SJSA1 (cell line): ENCODE measurements at places on chromosomes 3 and 15. TPM values are rescaled to one million over a fixed set of nuclear protein-coding genes. Genes with fewer than 3 reads are reported as not detected.

DNA sequence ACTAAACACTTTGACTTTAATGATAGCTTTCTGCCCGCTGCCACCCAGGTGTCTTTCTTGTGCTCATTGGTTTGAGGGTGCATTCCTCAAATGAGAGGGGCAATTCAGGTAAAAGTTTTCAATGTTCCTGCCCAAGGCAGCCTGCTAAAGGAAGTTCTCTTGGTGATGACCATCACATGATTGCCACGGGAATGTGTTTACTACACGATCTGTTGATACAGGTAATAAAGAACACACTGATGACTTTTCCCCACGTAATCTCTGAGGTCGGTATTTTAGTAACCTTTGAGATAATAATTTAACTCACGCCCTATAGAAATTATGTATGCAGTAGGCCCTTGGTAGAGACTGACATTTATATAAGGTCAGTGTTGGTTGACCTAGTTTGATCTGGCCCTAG, 39.3 kb downstream of the FNDC3B start:
- DNase-seq = no peak

- no peak for DNase-seq
These were observed 43.9 kb upstream of the LYSMD4 start for GRCh38 chr15:99777144-99777543.

GRCh38 chr3:135975536-135975935, 10.0 kb downstream of the PPP2R3A start:
- DNase-seq = no peak

DNA sequence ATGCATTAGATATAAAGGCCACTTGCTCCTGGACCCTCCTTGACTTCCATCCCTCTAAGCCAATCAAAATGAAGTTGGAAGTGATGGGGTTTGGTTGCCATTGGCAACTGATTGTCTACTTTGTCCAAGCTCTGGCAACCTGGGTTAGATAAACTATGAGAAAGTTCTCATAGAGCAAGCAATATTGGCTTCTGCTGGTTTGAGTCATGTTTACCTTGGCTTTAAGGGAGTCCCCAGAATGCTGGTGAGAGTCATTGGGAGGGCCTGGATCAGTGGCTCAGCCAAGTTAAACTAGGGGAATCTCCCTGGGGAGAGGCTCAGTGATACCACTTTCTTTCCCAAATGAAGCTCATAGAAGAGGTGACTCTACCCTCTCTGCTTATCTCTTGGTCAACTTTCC, 176.3 kb upstream of the ROPN1 start:
- DNase-seq = no peak

- DNase-seq = no peak
These were observed 10.3 kb downstream of the CHCHD6 start for GRCh38 chr3:126714276-126714900.

DNA sequence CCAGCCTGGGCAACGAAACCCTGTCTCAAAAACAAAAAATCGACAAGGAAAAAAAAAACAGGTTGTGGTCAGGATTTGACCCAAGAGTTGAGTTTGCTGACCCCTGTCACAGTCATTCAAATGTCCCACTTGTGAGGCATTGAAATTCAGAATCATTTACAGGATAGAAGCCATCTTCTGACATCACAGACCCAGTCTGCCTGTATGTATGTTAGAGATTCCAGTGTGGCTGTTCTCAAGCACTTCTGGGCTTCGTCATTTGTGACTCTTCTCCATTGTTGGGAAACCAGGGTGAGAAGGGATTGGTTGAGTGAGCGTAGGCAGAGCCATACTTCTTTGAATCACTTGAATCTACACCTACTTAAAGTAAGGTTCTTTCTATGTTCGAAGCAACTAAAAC, 57.1 kb downstream of the LMLN start:
- DNase-seq = no peak

DNA sequence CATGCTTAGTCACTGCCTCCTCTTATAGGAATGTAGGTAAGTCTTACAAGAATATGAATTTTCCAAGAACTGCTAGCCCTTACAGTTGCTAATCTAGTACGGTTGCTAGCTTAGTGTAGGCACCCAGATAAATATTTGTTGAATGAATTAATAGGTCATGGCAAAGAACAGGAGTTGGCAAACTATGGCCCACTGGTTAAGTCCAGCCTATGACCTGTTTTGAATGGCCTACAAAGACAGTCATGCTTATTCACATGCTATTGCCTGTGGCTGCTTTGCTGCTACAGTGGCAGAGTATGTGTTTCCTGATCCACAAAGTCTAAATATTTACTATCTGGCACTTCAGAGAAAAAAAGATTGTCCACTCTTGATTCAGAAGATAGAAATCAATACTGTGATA, 631.8 kb downstream of the AGBL1 start:
- no peak for DNase-seq

DNA sequence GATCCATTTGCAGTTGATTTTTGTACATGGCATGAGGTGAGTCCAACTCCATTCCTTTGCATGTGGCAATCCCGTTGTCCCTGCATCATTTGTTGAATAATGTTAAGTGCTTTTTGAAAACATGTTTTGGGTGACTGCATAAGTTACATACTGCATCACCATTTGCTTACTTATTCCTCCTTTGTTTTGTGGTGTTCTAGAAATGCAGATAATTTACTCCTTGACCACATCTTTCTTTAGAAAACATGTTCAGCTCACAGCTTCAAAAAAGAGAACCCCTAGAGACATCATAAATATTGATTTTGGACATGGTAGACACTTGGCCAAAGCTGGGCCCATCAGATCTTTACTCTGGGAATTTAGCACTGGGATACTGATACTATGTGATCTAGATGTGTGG, 135.3 kb upstream of the DAZL start:
- no peak for DNase-seq

GRCh38 chr3:150292891-150293290, 115.2 kb upstream of the TSC22D2 start:
- no peak for DNase-seq

GRCh38 chr3:141411251-141411771, 43.0 kb downstream of the ZBTB38 start:
- DNase-seq = no peak

DNA sequence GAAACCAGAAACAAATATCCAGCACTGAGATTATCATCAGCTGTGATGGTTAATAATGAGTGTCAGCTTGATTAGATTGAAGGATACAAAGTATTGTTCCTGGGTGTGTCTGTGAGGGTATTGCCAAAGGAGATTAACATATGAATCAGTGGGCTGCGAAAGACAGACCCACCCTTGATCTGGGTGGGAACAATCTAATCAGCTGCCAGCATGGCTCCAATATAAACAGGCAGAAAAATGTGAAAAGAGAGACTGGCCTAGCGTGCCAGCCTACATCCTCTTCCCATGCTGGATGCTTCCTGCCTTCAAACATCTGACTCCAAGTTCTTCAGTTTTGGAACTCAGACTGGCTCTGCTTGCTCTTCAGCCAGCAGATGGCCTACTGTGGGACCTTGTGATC, 869.5 kb downstream of the SI start:
- no peak for DNase-seq

DNA sequence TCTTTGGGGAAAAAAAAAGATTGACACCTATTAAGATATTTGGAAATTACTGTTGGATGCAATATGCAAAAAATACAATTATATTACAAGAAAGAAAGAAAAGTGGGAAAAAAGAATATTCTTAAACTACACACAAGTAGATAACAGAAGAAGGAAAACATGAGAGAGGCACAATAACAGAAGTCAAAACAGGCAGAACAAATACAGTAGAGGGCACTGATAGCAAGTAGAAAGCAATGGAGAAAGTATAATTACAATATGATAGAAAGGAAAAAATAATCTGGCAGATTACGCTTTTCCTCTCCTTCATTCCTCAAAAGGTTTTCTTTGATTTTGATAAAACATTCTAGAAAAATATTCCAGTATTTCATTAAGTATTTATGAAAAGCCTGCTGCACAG, 72.1 kb downstream of the ADAM10 start:
- DNase-seq = no peak

DNA sequence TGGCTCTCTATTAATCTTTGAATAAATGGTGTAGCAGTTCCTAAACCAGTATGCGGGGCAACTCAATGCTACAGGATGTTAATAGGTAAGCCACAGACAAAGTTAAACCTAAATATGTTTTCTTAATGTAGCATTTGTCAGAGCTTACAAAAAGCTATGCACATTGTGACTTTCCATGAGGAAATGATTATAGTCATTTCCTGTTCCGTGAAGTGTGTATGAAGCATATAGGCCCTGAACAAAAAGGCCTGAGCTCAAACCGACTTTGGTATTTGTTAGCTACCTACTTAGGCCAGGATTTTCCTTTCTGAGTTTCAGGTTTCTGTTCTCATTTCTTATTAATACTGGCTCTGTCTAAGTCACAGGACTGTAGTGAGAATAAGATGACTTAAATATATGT, 14.2 kb downstream of the ZNF80 start:
- DNase-seq = no peak

DNA sequence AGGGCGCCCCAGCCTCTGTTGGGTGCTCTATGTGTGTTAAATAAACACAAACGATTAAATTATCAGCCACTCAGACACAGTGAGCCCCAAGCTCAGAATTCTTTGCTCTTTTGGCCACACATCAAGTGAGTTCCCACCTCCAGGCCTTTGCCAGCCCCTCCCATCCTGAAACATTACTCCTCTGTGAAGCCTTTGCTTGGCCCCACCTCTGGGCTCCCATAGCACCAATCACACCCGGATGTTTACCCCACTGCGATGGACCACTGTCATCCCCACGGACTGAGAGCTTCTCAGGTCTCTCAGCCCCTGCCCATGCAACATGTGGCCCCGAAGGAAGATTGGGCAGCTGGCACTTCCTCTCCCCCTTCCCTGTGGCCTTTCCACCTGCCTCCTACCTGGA, 85.1 kb downstream of the NUP210 start:
- no peak for DNase-seq

DNA sequence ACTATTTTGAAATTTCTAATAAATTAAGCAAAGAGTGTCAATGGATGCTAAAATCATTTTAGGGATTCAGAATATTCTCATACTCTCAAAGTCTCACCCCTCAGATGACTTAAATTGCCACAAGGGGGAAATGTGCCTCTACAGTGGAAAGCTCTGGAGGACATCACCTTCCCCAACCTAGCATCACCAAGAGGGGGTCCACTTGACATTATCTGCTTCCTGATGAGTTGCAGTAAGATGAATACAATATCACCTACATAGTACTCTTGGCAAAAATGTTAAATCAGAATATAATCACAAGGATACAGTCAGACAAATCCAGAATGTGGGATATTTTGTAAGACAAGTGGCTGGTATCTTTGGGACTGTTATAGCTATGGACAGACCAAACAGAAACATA, 290.1 kb downstream of the MFSD1 start:
- no peak for DNase-seq

- DNase-seq = no peak
These were observed 2.9 kb downstream of the RNU6-1 start for GRCh38 chr15:67836955-67837354.

DNA sequence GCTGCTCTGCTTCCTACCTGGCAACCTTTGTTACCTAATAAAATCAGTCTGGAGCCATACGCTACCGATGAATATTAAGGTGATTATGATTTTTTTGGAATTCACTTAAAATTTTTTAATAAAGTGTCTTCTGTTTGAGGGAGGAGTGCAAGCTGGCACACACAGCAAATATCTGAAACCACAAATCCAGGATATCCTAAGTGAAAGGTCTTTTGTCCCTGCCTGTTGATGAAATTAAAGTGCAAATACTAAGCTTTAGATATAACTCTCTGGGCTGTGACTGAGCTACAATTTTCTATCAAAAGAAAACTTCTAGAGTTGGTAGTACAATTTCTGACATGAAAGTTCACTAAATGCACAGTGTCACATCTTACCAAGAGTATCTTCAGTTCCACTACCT, 23.7 kb downstream of the HACD2 start:
- DNase-seq = no peak

- DNase-seq = no peak
These were observed 1.2 kb downstream of the TTC23 start for GRCh38 chr15:99248000-99248715.

DNA sequence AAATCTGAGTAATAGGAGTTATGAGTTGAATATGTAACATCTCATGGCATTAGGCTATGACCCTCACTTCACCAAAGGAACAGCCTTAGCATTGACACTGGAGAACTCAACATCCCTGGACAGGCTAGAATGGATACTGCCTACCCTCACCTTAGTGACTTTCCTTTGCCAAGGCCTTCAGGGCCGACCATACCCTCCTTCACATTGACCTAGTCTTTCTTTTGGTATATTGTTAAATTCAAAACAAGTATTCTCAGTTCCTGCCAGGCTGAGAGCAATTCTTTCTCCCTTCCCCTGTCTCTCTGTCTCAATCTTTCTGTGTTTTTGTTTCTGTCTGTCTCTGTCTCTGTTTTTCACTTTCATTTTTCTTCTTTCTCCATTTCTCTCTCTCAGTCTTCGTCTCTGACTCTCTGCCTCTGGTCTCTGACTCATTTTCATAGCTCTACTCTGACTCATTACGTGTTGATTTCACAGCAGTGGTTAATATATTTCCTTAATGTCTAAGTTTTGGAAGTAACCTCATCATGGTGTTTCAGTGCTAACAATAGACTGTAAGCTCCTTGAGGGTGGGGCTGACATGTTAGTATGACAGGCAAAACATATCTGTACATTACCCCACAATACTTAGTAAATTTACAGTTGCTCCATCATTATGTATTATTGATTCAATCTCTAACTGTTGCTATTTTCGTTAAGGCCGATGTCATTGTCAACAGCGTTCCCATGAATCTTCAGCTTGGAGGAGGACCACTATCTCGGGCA, 32.5 kb downstream of the PARP15 start:
- peak; percentile 75 for DNase-seq

DNA sequence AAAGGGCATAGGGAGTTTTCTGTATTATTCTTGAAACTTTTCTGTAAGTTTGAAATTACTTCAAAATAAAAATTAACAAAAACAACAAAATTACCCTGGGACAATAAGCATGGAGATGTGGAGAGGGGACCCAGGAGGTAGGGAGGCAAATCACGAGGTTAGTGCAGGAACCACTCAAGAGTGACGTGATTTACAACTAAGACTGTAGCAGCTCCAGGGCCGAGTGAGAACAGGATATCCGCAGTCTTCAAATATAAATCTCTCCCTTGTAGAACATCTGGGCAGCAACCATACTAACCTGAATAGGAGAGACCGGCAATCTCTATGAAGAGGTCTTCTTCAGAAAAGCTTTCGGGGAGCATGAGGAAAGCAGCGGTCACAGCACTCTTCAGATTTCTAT, 17.3 kb downstream of the TAMM41 start:
- no peak for DNase-seq

The ROPN1 gene
- not detected in 2 replicates for total RNA-seq

The B3GALNT1 gene
- 23.1 and 44.7 TPM in 2 replicates for total RNA-seq

The ERC2 gene
- total RNA-seq = 0.13 and 0.81 TPM in 2 replicates
